NCI-H69 (cell line): ENCODE measurements at places on chromosomes 3 and 15.

GRCh38 chr15:83833569-83833968 is 179.6 kb downstream of the ADAMTSL3 start:
- DNase-seq, result no peak

- DNase-seq, result no peak
These were observed 241.9 kb downstream of the XXYLT1 start for GRCh38 chr3:195028877-195029606.

DNA sequence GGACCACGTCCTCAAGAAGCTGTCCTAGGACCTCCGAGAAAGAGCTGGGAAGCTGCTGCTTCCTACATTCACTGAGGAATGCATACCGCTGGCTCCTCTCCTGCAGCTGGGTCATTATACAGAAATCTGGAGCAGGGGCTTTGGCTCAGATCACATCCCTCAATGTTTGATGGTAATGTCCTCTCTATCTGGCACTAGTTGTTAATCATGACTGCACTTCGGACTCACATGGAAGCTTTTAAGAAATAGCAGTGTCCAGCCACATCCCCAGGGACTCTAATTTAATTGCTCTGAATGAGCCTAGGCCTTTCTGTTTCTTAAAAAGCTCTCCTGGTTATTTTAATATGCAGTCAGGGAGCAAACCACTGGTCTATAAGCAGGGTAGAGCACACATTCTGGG is 25.7 kb upstream of the MYRIP start:
- DNase-seq, result peak; percentile 62

DNA sequence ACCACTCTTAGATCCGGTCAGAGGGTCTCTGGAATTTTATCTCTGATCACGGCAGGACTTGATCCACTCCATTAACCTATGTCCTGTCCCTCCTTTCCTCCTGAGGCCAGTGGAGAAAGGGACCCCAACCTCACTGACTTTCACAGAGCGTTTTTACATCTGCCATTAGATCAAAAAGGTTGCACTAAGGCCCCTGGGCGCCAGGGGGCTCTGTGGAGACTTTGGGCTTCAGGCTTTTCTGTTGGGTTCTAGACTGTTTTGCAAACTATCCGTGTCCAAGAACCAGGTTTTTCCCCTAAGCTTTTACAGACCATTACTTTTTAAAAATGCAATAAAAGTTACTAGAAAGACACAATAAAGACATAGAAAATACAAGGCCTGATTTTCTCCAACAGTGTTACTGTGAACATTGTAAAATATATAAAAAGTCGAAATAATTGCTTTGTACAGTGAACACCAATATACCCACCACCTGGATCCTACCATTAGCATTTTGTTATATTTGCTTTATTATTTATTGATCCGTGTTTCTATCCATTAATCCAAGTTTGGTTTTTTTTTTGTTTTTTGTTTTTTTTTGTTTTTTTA is 159.7 kb downstream of the POLR2M start:
- peak; percentile 63 for DNase-seq

- no peak for DNase-seq
These were observed 120.0 kb downstream of the SLCO3A1 start for GRCh38 chr15:91973481-91973880.
